Left lung (tissue), 14 donors: ENCODE measurements at places on chromosomes 6 and 20. TPM values are rescaled to one million over a fixed set of nuclear protein-coding genes. Genes with fewer than 3 reads are reported as not detected.

DNA sequence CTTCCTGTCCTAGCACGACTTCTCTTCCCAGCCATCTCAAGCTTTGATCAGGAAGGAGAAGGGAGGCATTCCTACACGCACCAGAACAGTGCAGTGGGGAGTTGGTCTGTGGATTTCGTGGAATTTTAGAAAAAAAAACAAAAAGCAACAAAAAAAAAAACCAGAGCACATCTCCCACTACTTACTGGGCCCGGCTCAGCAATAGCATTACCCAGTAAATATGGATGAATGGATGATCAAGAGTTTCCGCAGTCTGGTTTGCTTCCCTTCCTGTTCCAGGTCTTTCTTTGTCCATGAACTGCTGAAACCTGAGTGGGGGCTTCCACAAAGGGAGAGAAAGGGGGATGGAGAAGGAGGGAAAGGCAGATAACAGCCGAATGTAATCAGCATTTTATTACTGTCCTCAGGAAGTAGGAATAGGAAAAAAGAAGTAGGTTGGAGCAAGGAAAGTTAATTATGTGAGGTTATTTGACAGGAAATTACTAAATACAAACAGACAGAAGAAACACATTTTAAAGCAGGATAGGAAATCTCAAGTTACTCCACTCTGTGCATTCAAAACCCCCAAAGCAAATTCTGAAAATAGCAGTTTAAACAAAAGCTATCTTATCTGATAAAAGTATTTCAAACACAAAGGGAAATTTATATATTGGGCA, 349.0 kb downstream of the PRL start:
- no peak overlapping the region for H3K4me3 ChIP-seq
- H3K27ac ChIP-seq = no peak overlapping the region
- peaks cover 21% of the 10 kb centered on the region for H3K4me1 ChIP-seq
- DNase-seq = no peak
- no peaks in the 10 kb centered on the region for H3K27me3 ChIP-seq
- no peaks in the 10 kb centered on the region for H3K36me3 ChIP-seq

DNA sequence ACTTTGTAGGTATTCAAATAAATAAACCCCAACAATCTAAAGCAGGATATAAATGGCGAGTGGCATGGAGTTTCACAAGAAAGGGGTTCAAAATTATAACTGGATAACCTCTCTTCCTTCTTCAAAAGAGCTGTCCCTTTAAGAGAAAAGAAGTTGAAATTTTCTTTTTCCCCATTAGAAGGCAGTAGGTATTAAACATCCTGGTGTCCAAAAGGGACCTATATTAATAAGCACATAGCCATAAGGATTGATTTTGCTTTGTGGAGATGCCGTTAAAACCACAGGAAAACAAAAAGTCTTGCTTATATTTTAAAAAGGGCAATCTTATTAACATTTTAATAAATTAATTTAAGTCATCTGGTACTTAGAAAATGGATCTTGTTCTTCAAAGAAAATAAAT, 76.5 kb downstream of the LYRM4 start:
- no peaks in the 10 kb centered on the region for H3K4me1 ChIP-seq
- H3K27ac ChIP-seq = no peak overlapping the region
- no peaks in the 10 kb centered on the region for H3K36me3 ChIP-seq

DNA sequence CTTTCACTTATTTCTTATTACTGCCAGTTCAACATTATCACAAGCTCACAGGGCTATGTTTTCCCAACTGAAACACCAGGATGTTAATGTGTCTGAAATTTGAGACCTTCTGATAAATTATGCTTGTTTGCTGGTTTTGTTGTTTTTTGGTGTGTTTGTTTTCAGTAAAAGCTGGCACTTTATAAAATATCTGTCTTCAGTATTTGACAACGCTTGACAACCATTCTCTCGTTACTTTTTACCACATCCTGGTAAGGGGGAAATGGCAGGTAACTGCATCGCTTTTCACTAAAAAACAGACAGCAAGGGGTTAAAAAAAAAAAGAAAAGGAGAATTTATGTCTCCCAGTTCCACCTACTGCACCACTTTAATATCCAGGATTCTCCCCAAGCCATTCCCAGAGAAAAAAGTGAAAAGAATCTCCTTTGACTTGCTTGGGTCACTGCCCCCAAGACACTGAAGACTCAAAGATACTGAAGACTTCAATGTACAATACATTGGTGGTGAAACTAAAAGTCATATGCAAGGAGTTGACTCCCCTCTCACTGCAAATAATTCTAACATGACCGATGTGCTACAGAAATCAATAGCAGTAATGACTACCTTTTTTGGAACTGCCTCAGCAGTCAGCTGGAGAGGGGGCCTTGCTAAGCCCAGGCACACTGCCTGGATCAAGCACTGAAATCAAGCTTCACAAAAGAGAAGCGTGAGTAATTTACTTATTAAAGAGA, 88.9 kb downstream of the HIVEP2 start:
- no peak for DNase-seq
- no peak overlapping the region for H3K4me3 ChIP-seq
- H3K27ac ChIP-seq = no peak overlapping the region
- no peaks in the 10 kb centered on the region for H3K27me3 ChIP-seq
- peaks cover 4% of the 10 kb centered on the region for H3K4me1 ChIP-seq
- no peaks in the 10 kb centered on the region for H3K36me3 ChIP-seq

DNA sequence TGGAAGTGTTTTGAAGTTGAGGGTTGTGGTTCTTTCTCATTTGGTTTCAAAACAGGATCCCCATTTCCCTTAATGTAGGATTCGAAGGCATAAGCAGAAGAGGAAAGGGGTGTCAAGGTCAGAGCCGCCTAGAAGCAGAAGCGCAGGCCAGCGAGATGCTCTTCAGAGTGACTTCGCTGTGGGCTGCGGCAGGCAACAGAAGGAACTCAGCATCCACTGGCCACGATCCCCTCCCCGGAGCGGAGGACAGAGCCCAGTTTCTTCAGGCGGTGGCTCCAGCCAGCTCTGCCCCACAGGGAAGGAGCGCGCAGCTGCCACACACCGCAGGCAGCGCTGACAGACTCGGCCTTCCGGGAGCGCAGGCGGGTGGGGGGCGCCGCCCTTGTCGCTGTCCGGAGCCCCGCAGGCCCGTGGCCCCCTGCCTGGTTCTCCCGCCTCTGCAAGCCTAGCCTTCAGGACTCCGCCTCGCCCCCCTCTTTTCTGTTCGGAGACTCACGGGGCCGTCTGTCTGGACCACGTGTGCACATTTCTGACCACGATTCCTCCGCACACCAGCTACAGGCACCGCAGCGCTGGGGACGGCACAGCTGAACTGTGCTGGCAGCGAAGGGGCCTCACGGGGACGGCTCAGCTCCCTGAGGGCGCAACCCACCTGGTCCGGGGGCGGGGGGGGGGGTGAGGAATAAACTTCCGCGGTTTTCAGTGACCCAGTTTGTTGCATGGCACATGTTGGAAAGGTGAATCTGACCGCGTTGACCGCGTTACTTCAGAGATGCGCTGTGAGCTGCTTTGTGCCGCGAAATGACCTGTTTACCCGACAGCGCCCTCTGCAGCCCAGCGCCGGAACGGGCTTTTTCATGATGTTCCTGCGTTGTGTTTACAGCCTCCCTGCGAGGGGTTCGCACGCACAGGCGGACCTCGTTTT, 26.1 kb downstream of the TTLL2 start:
- peaks cover 15% of the 10 kb centered on the region for H3K4me1 ChIP-seq
- H3K27ac ChIP-seq = peak overlapping the region; percentile 65
- no peaks in the 10 kb centered on the region for H3K36me3 ChIP-seq
- peak; percentile 86 for DNase-seq
- H3K27me3 ChIP-seq = no peaks in the 10 kb centered on the region

DNA sequence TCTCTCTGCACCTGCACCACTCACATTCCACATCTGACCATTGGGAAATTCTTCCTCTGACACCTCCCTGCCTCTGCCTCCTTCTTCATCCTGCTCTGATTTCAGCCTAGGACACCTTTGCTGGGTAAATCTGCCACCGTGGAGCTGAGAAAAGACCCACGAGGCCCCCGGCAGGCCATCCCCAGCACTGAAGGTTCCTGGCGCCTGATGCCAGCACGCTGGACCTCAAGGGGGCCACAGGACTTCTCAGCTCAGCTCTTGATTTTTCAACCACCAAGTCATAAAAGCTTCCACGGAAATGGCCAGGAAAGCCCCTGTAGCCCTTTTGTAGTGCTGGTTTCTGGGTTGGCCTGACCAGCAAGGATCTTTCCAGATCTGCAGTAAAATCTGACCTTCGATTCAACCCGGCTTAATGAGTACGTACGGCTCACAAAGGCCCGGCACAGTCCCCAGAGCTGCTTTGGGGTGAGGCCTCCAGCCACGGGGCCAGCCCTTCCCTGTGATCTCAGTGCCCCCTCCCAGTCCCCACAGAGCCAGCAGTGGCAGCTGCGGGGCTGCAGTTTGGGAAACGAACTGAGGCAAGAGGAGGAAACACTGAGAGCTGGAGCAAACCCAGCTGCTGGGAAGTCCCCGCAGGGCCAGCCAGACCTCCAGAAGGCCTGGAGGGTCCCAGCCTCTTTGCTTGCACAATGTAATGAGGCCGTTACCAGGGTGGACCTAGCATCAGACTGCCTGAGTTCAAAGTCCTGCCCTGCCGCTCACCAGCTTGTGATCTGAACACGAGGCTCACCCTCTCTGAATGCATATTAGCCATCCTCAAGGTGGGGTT, 157.5 kb downstream of the BMP7 start:
- H3K4me1 ChIP-seq = no peaks in the 10 kb centered on the region
- no peak overlapping the region for H3K4me3 ChIP-seq
- H3K27me3 ChIP-seq = no peaks in the 10 kb centered on the region
- no peak overlapping the region for H3K27ac ChIP-seq
- peak; percentile 76 for DNase-seq
- H3K36me3 ChIP-seq = no peaks in the 10 kb centered on the region

DNA sequence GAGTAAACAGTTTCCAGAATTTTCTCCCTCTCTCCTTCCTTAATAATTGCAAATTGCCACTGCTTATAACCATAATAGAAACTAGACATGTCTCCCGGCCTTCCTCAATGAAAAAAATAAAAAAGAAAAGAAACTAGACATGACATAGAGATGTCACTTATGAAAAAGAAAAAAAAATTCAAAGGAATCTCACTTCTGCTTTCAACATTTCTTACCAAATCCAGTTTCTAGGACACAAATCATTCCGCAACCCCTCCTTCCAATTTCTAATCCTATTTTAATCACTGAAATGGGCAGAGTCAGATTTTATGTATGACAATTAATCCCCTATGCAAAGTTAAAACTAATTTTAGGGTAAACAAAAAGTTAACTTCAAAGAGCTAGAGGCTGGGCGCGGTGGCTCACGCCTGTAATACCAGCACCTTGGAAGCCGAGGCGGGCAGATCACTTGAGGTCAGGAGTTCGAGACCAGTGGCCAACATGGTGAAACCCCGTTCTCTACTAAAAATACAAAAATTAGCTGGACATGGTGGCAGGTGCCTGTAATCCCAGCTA, 40.1 kb upstream of the EEF1A1 start:
- H3K4me1 ChIP-seq = no peaks in the 10 kb centered on the region
- H3K36me3 ChIP-seq = no peaks in the 10 kb centered on the region
- DNase-seq = no peak
- H3K4me3 ChIP-seq = no peak overlapping the region
- no peaks in the 10 kb centered on the region for H3K27me3 ChIP-seq
- H3K27ac ChIP-seq = no peak overlapping the region

GRCh38 chr6:117908246-117909068, 1.4 kb downstream of the SLC35F1 start:
- H3K27me3 ChIP-seq = peaks cover 33% of the 10 kb centered on the region
- no peaks in the 10 kb centered on the region for H3K36me3 ChIP-seq
- H3K4me1 ChIP-seq = peaks cover 14% of the 10 kb centered on the region
- H3K27ac ChIP-seq = no peak overlapping the region
- DNase-seq = peak; percentile 73
- H3K4me3 ChIP-seq = peak overlapping the region; percentile 45

- H3K4me3 ChIP-seq = no peak overlapping the region
- no peak for DNase-seq
- no peak overlapping the region for H3K27ac ChIP-seq
- H3K4me1 ChIP-seq = no peaks in the 10 kb centered on the region
- H3K27me3 ChIP-seq = no peaks in the 10 kb centered on the region
- no peaks in the 10 kb centered on the region for H3K36me3 ChIP-seq
These were observed 142.5 kb upstream of the PREP start for GRCh38 chr6:105545228-105545920.

Gene SERINC3
- total RNA-seq = 110 TPM

Gene PRL
- 0.39 TPM for total RNA-seq

Gene TPBG
- 12.6 TPM for total RNA-seq
